ENCODE measurements at places on chromosomes 6 and 20.

- no peak for DNase-seq
Measured at GRCh38 chr6:35590622-35591066, 77.9 kb upstream of the TULP1 start.

- no peak for DNase-seq
Measured at GRCh38 chr6:17450832-17451231, 57.4 kb downstream of the CAP2 start.

DNA sequence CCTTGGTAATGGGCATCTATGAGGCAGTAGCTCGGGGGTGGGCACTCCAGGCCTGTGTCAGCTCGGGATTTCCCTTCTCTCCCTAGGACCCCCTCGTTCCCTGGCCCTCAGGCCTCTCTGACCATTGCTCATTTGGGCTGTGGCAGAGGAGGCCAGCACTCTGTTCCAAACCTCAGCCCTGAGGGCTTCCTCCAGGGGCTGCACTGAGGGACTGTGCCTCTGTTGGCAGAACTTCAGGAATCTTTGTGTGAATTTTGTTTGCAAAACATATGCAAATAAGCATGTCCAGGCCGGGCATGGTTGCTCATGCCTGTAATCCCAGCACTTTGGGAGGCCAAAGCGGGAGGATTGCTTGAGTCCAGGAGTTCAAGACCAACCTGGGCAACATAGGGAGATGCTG lies 11.0 kb downstream of the PACSIN1 start:
- no peak for DNase-seq

- no peak for DNase-seq
Measured at GRCh38 chr6:52499026-52499425, 77.8 kb downstream of the TRAM2 start.

GRCh38 chr6:39113788-39114187 lies 1.2 kb downstream of the SAYSD1 start:
- no peak for DNase-seq

GRCh38 chr20:38548356-38549083 lies 32.5 kb upstream of the ADIG start:
- no peak for DNase-seq

All from stromal cell of bone marrow (primary cell).